ENCODE measurements at places on chromosomes 12 and 14.
A peak's percentile ranks its signal among the peaks of the same experiment; 100 is the strongest.

GRCh38 chr14:99119554-99120525 lies 152.2 kb downstream of the BCL11B start:
- no peak for DNase-seq

- DNase-seq: peak; percentile 21
Measured at GRCh38 chr12:63348556-63348955, 197.6 kb upstream of the AVPR1A start.

- DNase-seq: no peak
Measured at GRCh38 chr12:64735442-64735841, 23.8 kb downstream of the GNS start.

DNA sequence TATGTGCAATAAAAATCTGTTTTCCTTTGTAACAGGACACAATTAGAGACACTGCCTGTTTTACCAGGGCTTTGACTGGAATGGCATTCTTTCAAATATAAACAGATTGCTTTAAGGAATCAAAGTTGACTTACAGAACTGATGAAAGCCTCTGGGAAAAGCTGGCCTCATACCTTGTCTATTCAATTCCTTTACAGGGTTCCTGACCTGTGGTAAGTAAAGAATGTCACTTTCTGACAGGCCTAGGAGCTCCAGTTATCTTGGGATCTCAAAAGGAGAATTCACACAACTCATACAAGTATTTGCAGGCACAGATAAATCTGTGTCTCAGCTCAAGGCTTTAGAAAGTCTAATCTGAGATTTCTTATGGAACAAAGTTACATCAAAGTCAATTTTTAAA lies 88.4 kb downstream of the BCAT1 start:
- DNase-seq: no peak

DNA sequence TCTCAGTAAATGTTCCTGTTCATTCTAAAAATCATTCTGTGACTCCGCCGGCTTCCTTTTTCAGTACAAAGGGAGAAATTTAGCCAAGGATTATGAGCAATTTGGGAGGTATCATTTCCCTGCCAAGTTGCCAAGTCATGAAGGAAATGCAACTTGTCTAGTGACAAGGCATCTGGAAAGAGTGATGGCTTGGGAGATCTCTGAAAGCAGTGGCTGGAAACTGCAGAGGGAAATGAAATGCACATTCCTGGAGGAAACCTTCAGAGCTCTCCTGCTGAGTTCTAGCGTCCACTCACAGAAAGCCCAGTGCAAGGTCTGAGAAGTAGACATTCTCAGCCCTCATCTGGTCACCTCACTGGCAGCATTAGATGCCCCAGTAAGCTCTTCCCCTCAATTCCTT lies 91.7 kb downstream of the GALC start:
- no peak for DNase-seq

- DNase-seq: no peak
Measured at GRCh38 chr12:120366845-120367232, 2.1 kb downstream of the MSI1 start.

GRCh38 chr12:95601091-95601961 lies 50.0 kb upstream of the USP44 start:
- DNase-seq: no peak

DNA sequence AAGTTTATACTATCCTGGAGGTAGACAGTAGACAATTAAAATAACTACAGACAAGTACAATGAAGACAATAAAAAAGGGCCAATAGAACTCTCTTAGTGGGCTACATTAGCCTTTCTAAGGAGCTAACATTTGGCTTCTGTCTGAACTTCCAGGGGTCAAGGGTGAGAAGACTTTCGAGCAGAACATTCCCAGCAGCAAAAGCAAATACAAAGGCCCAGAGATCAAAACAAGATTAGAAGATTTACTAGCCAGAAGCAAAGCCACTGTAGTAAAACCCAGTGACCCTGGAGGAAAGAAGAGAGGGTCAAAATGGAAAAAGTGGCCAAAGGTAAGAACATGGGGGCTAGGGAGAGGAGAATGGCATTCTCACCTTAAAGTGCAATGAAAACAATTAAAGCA lies 63.2 kb downstream of the ATP2B1 start:
- DNase-seq: no peak

DNA sequence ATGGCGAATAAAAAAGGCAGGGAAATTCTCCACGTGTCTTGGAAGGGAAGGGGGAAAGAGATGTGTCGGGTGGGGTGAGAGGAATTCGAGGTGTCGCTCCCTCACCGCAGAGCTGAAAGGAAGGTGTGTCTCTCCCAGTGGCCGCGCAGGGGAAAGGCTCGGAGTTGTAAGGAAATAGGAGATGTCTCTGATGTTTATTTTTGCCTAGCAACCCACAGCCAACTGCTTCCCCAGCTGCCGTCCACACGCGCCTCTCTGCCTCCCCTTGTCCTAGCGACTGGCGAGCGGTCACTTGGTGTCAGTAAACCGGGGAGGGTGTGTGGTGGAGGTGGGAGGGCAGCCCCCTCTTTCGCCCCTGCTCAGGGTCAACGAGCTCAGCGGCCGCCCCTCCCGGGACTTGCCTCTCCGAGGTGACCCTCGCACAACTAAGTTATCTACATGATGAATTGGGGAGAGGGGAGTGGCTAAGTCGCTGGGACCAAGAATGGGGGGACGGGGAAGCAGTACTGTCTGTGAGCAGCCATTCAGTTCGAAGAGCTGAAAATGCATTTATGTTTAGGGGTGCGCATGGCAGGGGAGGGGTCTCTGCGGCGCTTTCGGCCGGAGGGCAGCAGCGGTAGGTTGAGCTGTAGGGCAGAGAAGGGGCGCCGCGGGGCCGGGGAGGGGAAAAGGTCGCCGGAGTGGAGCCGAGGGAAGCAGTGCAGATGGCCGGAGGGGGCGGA lies 585 bp upstream of the DYRK2 start:
- peak; percentile 95 for DNase-seq

Measured in large intestine (tissue), 12 donors.